ENCODE measurements at places on chromosomes 7 and 10. TPM values are rescaled to one million over a fixed set of nuclear protein-coding genes. Genes with fewer than 3 reads are reported as not detected.

The TAS2R39 gene
- total RNA-seq: not detected

The GPR15LG gene
- total RNA-seq: not detected

The TMEM196 gene
- not detected for total RNA-seq

The LIPA gene
- total RNA-seq: 57.8 TPM

The SOSTDC1 gene
- total RNA-seq: not detected

The GIMAP2 gene
- total RNA-seq: 1.6 TPM

The AHCYL2 gene
- total RNA-seq: 16.4 TPM

The RAMP3 gene
- total RNA-seq: not detected

The FAM13C gene
- total RNA-seq: 3.4 TPM

The JCAD gene
- 17.1 TPM for total RNA-seq

The ABCB1 gene
- total RNA-seq: 3.9 TPM

The ASIC3 gene
- not detected for total RNA-seq

The PTF1A gene
- total RNA-seq: not detected

The LIPK gene
- total RNA-seq: not detected

The HKDC1 gene
- total RNA-seq: 1.7 TPM

The GHRHR gene
- not detected for total RNA-seq

The LRGUK gene
- 0.13 TPM for total RNA-seq

The NPC1L1 gene
- total RNA-seq: not detected

The CALHM1 gene
- total RNA-seq: not detected

The PGAM2 gene
- 1.2 TPM for total RNA-seq

The NUDT13 gene
- 1.3 TPM for total RNA-seq

The VSTM2A gene
- total RNA-seq: not detected

The TRPV5 gene
- not detected for total RNA-seq

The ANKRD2 gene
- 0.50 TPM for total RNA-seq

The FAM171A1 gene
- total RNA-seq: 15.4 TPM

The PNLIPRP3 gene
- total RNA-seq: not detected

The C10orf143 gene
- total RNA-seq: 0.93 TPM

The ARHGAP22 gene
- 161 TPM for total RNA-seq

The NME8 gene
- total RNA-seq: not detected

The GNG11 gene
- total RNA-seq: 93.0 TPM

The SPDYE8 gene
- total RNA-seq: not detected

The ANKRD22 gene
- 0.13 TPM for total RNA-seq

The CFAP43 gene
- 0.31 TPM for total RNA-seq

The TSPAN33 gene
- 0.06 TPM for total RNA-seq

The ATG9B gene
- total RNA-seq: not detected

The NPFFR1 gene
- under 0.01 TPM for total RNA-seq

The TAS2R3 gene
- 1.5 TPM for total RNA-seq

The HOXA11 gene
- not detected for total RNA-seq

The HOXA2 gene
- 0.79 TPM for total RNA-seq

The MRPS24 gene
- total RNA-seq: 53.5 TPM

The IL6 gene
- total RNA-seq: 6.7 TPM

The ETV1 gene
- 42.8 TPM for total RNA-seq

The LMOD2 gene
- total RNA-seq: not detected

The ANXA8L1 gene
- total RNA-seq: not detected
